Stimulated activated CD4-positive, alpha-beta T cell treated with anti-CD3 and anti-CD28 coated beads, Interleukin-1b, Interleukin-23, amount 100 ng/mL, for 1 hour (primary cell): ENCODE measurements at places on chromosomes 16 and 17.

DNA sequence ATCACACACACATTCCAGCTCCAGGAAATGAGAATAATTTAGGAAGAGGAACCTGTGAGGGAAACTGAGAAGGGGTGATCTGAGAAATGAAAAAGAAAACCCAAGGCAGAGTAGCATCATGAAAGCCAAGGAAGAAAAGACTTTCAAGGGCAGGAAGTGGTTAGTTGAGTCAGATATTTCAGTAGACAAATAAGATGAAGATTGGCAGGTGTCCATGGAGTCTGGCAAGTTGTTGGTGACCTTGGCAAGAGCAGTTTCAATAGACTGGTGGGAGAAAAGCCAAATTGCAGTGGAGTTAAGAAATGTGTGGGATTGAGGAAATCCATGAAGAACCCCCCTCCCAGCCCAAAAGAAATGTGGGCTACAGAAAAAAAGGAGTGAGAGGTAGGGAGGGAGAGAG lies 10.7 kb downstream of the GNAO1 start:
- no peak for DNase-seq

DNA sequence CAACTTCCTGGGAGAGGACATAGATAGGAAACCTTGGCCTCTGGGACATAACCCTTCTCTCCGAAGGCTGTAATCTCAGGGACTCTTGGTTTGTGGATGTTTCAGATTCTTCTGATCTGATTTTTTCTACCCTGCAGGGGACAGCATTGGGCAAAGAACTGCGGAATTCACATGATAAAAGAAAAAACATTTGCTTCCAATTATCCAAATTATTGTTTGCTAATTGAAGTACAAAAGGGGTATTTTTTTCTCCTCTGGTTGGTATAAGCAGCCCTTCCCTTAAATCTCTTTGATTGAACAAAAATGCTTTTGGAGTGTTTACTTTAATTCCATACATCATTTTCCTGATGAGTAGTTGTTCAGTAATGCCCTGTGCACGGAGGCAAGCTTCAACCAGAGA lies 251.7 kb upstream of the IRX3 start:
- DNase-seq = no peak

DNA sequence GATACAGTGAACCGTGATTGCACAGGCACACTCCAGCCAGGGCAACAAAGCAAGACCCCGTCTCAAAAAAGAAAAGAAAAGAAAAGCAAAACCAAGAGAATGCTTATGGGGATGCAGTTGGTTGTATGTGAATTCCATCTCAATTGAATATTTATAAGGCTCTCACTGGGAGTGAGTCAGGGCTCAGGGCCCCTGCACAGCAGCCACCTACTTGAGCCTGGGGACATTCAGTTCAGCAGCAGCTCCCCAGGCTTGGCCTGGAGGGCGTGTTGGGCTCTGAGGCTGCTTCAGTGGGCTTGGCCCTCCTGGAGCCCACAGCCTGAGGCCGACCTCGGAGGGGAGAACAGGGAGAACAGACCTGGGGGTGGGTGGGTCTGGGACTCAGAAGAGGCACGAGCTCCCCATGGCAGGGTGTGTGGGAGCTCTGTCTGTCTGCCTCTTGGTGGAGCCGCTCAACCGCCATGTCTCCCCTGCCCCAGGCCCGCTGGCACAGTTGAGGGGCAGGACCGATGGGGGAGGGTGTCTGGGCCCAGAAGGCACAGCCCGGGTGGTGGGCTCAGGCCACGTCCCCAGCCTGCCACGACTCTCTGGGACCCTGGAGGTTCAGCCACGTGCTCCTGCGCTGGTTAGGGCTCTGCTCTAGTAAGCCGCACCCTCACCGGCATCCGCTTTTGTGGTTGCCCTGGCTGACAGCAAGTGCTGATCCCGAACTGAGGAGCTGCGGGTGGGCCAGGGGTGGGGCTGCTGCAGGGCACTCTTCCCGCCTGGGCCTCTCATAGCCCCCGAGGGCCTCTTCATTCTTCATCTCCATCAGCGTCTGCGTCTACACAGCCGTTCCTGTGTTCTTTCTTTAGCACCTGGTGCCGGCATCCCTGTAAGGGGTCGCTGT lies 24.8 kb downstream of the ZFPM1 start:
- DNase-seq = no peak

GRCh38 chr16:13036600-13036999 lies 135.2 kb downstream of the SHISA9 start:
- no peak for DNase-seq

GRCh38 chr16:55508941-55509931 lies at the start of gene LPCAT2:
LPCAT2 (plus strand) TSS chr16:55509072; CDS start chr16:55509182, 110 bp downstream.
- no peak for DNase-seq

GRCh38 chr17:58219789-58220183 lies 731 bp upstream of the MKS1 start:
- no peak for DNase-seq

DNA sequence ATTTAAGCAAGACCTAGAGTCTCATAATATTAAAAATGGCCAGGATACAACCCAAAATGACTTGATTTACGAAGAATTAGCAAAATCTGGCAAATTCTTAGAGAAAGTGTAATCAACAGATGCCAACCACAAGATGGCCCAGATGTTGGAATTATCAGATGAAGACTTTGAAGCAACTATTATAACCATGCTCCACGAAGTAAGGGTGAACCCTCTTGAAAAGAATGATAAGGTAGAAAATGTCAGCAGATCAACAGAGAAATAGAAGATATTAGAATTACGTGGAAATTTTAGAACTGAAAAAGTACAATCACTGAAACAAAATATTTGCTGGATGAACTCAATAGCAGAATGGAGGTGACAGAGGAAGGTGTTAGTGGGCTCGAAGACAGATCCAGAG lies 50.1 kb upstream of the CLEC19A start:
- DNase-seq = no peak

DNA sequence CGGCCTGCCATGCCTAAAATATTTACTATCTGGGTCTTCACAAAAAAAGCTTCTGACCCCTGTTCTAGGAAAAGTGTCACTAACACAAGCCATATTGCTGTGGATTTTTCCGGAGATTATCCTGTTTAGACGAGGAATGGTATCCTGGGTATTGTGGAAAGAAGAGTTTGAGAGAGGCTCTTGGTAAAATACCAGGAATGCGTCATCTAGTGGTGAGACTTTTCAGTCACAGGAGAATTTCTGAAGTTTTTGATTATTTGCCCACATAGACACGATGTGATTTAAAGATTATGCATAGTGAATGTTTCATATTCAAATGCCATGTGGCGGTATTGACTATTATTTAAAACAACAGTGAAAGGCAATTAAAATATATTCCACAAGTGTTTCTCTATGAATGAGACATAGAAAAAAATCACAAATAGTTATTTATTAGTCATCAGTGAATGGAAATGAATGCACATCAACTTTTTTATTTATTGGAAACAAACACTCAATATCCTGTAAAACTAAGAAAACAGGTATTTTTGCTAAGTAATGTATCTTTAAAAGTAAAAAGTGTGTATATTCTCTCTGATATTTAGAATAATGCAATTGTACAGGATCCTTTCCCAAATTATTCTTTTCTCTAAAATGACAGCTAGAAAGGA lies 7.8 kb downstream of the KRT28 start:
- no peak for DNase-seq

DNA sequence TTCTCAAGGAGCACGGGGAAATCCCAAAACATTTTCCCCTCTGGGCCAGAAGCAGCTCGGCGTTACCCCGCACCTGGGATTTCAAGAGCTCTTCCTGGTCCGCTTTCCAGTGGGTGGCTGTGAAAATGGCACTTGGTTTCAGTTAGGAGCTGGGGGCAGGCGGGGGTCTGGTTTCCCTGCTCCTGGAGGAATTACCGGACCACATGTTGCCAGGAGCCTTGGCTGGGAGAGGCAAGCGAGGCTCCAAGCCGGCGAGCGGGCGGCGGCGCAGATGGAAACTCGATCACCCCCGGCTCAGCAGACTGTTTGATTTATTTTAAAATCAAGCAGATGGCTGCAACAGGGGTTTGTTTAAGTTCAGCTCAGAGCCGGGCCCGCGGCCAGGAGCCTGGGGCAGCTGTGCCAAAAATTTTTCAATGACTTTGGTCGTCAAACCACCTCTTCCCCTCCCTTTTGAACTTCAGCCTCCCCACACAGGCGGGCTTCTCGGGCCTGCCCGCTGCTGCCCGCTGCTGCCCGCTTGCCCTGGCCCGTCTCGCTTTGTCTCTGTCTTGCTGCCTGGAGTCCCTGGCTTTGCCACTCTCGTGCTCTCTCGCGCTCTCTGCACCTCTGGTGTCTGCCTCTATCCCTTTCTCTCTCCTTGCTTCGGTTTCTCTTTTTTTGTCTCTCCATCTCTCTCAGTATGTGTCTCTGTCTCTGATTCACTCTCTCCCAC lies 108.0 kb upstream of the CIBAR2 start:
- no peak for DNase-seq

DNA sequence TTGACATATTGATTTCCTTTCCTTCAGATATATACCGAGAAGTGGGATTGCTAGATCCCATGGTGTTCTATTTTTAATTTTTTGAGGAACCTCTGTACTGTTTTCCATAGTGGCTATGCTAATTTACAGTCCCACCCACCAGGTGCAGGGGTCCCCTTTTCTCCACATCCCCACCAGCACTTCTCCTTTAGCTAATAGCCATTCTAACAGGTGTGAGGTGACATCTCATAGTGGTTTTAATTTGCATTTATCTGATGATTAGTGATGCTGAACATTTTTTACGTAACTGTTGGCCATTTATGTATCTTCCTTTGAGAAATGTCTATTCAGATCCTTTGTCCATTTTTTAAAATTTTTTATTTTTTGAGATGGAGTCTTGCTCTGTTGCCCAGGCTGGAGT lies 93.9 kb downstream of the SDR42E1 start:
- DNase-seq = no peak

DNA sequence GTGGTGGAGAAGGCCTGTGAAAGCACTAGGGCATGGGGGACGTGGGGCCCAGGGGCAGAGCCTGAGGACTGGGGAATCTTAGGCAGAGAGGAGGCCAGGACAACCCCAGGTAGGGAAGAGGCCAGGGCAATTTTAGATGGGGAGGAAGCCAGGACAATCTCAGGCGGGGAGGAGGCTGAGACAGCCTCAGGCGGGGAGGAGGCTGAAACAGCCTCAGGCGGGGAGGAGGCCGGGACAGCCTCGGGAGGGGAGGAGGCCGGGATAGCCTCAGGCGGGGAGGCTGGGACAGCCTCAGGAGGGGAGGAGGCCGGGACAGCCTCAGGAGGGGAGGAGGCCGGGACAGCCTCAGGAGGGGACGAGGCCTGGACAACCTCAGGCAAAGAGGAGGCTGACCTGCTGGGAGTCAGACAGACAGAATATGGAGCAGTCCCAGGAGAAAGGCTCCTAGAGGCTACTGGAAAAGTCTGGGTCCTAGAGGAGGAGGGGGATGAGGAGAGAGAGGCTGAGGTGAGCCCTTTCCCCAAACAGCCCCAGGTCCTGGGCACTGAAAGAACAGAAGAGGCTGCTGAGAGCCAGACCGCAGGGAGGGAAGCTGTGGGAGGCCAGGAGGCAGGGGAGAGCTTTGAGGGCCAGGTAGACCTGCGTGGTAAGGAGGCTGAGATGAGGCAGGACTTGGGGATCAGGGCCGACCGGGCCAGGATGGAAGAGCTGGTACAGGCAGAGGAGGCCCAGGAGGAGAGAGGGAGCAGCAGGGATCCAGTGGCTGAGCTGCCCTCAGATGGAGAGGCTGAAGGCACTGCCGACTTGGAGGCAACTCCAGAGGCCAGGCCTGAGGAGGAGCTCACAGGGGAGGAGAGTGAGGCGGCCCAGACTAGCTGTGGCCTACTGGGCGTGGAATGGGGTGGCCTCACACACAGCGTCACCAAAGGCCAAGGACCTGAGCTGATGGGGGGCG lies 1.6 kb downstream of the APOBR start:
- DNase-seq = no peak

DNA sequence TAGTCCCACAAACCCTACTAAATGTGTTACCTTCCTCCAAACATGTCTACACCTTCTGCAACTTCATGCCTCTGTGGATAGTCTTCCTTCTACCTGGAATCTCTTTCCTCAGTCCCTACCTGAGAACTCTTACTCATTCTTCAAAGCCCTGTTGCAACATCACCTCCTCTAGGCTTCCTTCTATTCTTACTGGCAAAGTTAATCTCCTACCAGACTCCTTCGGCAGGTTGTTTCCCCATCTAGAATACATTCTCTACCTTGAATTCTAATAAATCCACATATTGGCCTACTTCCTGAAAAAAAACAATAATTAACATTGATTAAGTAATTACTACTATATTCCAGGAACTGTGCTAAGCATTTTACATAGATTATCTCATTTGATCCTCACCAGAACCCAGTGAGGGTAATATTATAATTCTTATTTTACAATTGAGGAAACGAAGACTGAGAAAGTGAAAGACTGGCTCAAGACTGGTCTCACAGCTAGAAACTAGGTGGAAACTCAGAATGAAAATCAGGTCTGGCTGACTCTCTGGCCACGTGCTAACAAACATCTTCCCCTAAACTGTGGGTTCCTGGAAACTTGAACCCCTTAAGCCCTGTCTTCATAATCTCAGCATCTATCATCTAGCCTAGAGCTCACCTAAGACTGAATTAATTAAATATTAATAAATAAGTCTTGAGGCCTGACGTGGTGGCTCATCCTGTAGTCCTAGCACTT lies 4.6 kb upstream of the STAT3 start:
- no peak for DNase-seq
